CD4-positive, alpha-beta T cell treated with Interleukin-10 for 1 hour (primary cell): ENCODE measurements at places on chromosomes 7 and 10.

DNA sequence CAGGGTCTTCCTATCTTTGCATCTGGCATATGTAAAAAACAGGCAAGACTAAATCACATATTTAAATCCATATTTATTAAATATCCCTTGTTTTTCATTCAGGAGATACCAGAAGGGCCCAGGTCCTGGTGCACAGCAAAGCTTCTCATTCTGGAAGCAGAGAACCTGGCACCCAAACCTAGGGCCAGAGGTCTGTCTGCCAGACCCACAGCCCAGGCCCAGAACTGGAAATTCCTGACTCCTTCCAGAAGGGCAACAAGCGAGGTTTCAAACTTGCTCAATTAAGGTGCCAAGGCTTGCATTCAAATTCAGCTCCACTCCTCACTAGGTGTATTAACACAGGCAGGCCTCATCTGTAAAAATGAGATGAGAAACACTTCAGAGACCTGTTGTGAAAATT is 4.2 kb upstream of the MYO1G start:
- DNase-seq: no peak

DNA sequence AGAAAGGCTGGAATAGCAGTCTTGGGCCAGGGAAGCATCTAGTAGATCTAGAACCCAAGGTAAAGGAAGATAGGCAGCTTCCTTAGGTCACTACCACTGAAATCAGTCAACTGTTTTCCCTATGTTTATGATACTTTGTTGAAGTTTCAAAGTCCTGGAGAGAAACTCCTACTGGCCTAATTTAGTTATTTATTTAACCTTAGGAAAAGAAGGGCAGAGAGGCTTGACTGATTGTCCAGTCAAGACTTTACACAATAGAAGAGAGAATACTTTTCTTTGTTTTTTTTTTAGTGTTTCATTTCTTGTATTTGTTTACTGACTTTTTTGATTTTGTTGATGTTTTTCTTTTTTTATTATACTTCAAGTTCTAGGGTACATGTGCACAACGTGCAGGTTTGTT is 138.9 kb upstream of the PHYHIPL start:
- no peak for DNase-seq

- no peak for DNase-seq
These were observed 10.9 kb downstream of the PAPSS2 start for GRCh38 chr10:87670586-87670985.

- no peak for DNase-seq
These were observed 168.8 kb upstream of the PPP2R2D start for GRCh38 chr10:131731780-131732630.

GRCh38 chr10:30182191-30183054 is 123.0 kb upstream of the JCAD start:
- DNase-seq: no peak

GRCh38 chr10:70272925-70273316 is 10.9 kb downstream of the NPFFR1 start:
- DNase-seq: peak; percentile 54

DNA sequence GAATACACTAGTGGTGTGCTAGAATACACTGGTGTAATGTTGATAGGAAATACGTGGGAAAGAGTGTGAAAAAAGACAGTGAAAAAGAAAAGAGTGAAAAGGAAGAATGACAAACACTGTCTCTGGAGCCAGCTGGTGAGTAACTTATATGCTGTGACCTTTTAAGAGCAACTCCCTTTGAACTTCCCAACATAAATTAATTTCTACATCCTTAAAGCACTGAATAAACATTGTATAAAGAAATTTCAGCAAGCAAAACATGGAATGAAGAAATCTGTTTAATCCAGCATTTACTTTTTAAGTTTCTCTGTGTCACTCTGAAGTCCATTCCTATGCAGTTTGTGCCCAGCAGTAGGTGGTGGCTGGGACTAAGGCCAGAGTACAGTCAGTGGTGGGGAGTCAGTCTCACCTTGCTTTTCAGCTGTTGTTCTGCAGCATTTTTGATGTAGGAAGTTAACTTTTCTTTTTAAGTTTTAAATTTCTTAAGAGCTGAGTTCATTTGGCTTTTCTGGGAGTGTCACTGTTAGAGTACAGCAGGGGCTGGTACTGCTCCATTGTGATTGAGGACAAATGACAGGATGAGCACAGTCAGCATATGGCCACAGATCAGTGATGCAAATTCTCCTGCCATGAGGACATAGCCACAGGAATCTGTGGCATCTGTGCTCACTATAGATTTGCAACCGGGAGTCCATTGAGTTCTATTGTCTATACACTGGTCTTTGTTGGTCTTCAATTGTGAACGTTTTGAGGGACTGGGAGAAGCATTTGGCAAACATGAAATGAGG is 321.8 kb downstream of the ZNF248 start:
- DNase-seq: no peak

DNA sequence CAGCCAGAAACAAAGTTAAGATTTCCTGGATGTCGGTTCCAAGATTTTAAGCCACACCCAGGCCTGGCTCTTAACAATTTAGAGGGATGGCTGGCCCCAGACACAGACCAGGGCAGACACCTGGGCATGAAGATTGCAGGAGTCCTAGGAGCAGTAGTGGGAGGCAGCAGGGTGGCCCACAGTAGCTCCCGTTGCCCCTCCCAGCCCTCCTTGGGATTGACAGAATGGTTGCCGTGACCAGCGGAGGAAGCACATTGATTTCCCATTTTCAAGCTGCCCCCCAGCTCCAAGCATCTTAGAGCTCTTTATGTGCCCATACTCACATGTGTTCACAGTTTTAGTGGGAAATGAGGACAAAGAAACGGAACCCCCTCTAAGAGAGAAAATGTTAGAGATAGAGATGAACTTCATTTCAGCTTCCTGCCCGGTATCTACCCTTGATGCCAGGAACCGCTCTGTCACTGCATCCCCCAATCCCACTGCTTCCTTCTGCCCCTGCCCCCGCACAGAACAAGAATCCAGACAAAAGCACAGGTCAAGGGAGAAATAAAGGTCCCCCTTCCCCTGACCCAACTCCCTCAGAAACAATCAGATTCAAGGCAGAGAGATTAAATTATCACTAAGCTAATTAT is 101.1 kb downstream of the PLXNA4 start:
- no peak for DNase-seq

DNA sequence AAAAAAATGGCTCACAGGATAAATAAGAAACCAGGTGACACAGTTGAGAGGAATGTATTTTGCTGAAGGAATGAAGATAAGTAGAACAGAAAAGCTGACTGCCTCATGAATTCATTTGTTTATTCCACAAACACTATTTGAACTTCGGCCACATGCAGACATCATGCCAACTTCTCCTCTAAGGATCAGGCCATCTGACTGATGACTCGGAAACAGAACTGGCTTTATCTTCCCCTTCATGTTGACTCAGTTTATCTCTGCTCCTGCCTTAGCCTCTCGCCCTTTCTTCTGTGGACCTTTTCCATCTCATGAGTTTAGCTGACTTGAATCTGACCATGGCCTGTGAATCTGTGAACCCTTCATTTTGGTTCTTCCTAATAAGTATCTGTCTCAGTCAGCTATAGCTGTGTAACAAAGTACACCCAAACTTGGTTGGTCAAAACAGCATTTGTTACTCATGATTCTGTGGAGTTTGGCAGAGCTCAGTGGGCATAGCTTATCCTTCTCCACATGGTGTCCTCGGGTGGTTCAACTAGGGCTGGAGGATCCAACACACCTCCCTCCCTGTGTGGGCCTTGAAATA is 44.0 kb upstream of the GRID1 start:
- no peak for DNase-seq

GRCh38 chr10:15426558-15426957 is 55.5 kb upstream of the FAM171A1 start:
- DNase-seq: no peak

- peak; percentile 68 for DNase-seq
These were observed 55.8 kb upstream of the LANCL2 start for GRCh38 chr7:55309040-55309991.

GRCh38 chr7:47714669-47715607 is 133.0 kb upstream of the TNS3 start:
- no peak for DNase-seq

GRCh38 chr10:74113546-74113945 is 37.1 kb downstream of the AP3M1 start:
- no peak for DNase-seq

GRCh38 chr10:96814264-96814663 is 17.8 kb upstream of the LCOR start:
- DNase-seq: no peak
